ENCODE measurements at places on chromosomes 7 and 10.

DNA sequence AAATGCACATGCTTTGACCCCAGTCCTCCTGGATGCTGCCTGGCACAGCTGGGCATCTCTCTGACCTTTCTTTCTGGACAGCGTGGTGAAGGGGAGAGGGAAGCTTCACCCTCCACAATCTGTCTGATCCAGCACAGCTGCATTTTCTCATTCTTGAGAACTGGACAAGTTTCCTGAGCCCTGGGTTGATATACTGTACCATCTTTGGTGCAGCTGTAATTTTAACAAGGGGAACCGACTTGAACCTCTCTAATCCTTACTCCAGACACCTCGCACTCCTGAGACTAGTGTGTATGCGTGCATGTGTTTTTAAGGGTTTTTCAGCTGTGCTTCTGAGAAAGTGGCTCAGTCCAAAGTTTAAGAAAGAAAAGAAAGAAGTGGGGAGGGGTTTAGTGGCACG, 655.7 kb downstream of the INHBA start:
- no peak for DNase-seq

GRCh38 chr10:112899391-112900065, 50.5 kb upstream of the TCF7L2 start:
- no peak for DNase-seq

GRCh38 chr7:24024276-24025068, 259.5 kb upstream of the NPY start:
- DNase-seq, result no peak

DNA sequence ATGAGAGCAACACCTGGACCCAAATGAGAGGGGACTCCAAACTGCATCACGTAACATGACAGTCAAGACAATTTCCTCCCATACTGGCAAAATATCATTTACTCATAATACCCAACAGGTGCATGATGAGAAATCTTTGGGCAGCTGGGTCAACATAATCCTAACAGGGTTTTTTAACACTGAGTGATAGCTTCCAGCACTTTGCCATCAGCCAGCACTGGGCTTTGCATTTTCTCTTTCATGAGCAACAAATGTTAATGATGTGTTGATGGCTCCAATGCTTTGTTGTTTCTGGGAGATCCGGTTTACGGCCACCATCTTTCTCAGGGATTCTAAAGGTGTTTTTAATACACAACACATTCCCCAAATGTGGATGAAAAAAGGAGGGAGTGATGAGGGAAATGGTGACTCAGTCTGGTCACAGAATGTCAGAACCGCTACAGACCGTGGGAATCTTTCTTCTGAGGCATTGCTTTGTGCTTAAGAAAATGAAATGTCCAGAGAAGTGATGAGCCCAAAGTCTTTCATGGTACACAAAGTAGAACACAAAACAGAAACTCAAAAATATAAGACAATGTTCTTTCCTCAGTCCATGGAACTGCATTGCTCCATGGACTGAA, 705.7 kb upstream of the IGFBP3 start:
- no peak for DNase-seq

DNA sequence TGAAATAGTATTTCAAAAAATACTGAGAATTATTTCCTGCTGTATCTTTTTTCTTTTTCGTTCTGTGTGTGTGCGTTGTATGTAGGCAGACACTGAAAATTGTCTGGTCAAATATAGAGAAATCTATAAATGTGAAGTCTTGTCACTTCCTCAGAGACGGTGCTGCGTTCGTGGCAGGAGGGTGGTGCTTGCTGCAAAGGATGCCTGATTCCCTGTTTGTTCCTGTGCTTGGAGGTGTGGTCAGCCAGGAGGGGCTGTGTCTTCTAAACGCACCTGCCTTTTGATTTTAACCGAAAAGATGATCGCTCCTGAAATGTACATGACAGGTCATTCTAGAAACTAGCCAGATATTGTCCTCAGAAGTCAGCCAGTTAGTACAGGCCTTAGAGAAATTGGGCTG, 32.5 kb upstream of the PRKAR1B start:
- DNase-seq, result no peak

- DNase-seq, result peak; percentile 55
These were observed 22.1 kb downstream of the CYP17A1 start for GRCh38 chr10:102814873-102815661.

DNA sequence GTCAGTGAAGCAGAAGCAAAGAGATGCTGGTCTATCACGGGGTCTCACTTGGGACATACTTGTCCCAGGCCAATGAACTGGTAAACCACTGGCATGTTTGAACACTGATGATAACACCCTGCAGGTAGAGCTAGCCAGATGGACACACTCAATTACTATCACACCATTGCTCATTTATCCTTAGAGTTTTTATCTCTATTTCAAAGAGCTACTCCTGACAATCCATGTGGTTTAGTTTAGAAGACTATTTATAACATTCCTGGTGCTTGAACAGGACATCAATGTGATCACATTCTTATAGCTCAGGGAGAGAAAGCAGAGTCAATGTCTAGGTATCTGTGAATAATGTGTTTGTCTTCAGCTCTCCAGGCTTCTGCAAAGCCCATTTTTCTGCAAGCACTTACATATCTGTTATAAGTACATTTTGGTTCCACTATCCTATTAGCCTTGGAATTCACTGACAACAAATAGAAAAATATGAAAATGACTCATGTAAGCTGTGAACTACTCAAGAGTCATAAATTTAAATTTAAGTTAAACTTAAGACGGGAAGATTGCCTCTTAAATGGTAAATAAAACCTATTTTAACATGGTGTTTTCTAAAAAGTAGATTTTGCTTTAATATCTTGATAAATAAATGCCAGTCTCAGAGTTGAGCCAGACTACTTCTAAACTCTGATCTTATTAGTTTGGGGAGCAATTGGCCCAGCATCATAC, 106.7 kb upstream of the MBL2 start:
- no peak for DNase-seq

GRCh38 chr10:75261813-75262705, 26.3 kb upstream of the COMTD1 start:
- DNase-seq, result no peak

DNA sequence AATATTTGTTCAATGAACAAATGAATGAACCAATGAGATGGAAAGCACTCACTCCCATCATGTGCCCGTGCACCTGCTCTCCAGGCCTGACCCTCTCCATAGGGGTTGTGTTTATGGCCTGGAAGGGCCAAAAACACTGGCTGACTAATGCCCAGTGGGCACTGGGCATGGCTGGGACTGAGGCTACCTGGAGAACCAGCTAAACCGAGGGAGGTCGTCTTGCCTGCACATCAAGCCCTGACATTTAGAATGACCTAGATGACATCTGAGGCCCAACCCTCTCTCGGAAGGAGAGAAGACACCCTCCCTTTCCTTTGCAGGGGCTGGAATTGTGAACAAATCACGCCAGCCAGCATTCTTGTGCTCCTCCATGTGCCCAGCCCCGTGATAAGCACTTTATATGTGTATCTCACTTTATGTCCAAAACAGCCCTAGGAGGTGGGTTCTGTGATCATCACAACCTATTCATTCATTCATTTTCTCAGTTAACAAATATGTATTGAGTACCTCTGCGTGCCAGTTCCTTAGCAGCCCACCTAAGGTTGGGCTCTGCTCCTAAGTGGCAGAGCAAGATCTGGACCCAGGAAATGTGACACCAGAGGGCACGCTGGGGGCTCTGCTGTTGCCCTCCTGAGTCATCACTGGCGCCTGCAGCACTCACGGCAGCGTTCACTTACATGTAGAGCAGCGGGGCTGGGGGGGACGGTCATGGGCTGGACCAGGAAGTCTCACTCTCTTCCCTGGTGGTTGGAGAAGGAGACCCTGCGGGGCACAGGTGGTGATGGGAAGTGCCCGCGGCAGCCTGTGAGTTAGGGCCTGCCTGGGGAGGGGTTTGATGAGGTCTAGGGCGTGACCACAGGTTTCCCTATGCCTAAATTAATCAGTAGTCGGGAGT, 52.0 kb downstream of the TSPAN15 start:
- DNase-seq, result no peak

- no peak for DNase-seq
These were observed 9.0 kb downstream of the GET4 start for GRCh38 chr7:885261-885892.

- no peak for DNase-seq
These were observed 144.6 kb downstream of the NRCAM start for GRCh38 chr7:108311446-108312168.

DNA sequence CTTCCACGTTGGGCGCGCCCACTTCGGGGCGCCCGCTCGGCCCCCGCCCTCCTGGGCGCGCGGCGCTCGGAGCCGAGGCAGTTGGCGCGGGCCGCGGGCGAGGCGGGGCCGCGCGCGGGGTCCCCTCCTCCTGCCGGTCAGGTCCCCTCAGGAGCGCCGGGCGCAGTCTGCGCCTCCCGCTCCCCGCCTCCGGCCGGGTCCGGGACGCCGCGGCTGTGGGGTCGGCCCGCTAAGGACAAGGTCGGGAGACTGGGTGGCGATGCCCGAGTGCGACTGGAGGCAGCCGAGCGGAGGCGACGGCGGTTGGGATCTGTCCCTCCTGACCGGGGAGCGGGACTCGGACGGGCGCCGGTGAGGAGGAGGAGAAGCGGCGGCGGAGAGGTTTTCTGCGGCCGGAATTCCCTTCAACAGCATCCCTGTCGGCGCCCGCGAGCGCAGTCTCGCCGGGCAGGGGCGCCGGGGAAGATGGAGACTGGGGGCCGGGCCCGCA, at the start of gene ATRNL1:
Gene ATRNL1, plus strand, starts transcription at position 80 of the 490 bp plus-strand sequence. Its CDS starts 386 bp downstream, at position 466.
- DNase-seq, result peak; percentile 59

DNA sequence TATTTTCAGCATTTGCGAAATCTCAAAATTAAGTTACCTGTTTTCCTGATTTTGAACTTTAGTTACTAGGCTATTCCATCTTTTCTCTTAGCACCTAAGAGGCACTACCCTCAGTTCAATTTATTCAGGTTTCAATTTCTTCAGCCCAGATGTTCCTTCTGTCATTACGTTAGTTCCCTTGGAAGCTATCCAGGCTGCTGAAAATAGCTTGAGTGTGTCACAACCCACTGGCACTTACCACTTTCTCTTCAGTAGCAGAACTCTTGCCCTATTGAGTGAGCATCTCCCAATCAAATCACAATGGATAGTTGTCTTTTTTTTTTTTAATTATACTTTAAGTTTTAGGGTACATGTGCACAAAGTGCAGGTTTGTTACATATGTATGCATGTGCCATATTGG, 332.7 kb upstream of the LRGUK start:
- no peak for DNase-seq

DNA sequence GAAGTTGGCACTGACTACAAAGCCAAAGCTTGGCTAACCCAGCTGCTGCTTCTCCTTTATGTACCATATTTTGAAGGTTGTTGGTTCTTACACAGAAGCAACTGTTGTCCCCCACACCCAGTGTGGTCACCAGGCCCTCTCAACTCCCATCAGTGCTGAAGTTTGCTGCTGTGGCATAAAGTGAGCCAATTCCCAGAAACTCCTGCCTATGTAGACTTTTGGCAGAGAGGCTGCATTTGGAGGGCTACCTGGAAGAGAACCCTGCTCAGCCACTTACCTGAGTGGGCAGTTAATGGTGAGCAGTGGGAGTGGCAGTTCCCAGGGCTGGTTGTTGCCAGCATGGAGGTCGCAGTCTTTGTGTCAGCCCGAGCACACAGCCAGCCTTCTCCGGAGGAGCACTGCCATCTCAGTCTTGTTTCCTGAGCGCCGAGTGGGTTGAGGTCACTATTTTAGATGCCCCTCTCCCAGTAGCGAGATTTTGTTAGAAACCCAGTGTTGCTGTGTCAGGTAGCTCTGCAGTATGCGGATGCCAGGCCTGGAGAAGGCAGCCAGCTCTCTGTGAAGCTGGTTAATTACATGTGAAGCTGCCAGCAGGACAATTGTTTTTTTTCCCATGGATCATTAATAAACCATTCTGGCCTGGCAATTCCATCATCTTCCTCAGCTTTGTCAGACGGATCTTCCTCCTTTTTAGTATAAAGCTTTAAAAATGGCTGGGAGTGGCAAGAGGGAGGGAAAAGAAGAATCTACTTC, 24.5 kb downstream of the LRRC4 start:
- no peak for DNase-seq

GRCh38 chr7:102079140-102080018, 207.3 kb upstream of the SH2B2 start:
- no peak for DNase-seq

- no peak for DNase-seq
These were observed 65.6 kb upstream of the DUSP5 start for GRCh38 chr10:110432084-110432483.

- DNase-seq, result no peak
These were observed 170.5 kb downstream of the CCDC7 start for GRCh38 chr10:32616438-32616837.

- no peak for DNase-seq
These were observed 243.1 kb downstream of the ARL4A start for GRCh38 chr7:12930534-12930933.

DNA sequence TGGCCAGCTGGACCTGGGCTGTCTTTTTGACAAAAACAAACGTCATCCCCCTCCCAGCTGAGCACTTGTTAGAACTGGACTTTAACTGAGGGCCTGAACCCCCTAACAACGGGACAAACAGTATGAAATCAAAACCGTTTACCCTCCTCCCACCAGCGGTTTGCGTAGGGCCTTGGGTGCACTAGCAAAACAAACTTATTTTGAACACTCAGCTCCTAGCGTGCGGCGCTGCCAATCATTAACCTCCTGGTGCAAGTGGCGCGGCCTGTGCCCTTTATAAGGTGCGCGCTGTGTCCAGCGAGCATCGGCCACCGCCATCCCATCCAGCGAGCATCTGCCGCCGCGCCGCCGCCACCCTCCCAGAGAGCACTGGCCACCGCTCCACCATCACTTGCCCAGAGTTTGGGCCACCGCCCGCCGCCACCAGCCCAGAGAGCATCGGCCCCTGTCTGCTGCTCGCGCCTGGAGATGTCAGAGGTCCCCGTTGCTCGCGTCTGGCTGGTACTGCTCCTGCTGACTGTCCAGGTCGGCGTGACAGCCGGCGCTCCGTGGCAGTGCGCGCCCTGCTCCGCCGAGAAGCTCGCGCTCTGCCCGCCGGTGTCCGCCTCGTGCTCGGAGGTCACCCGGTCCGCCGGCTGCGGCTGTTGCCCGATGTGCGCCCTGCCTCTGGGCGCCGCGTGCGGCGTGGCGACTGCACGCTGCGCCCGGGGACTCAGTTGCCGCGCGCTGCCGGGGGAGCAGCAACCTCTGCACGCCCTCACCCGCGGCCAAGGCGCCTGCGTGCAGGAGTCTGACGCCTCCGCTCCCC, at the start of gene IGFBP1:
Gene IGFBP1, plus strand, starts transcription at position 304 of the 808 bp plus-strand sequence. Its CDS starts 165 bp downstream, at position 469.
- no peak for DNase-seq

DNA sequence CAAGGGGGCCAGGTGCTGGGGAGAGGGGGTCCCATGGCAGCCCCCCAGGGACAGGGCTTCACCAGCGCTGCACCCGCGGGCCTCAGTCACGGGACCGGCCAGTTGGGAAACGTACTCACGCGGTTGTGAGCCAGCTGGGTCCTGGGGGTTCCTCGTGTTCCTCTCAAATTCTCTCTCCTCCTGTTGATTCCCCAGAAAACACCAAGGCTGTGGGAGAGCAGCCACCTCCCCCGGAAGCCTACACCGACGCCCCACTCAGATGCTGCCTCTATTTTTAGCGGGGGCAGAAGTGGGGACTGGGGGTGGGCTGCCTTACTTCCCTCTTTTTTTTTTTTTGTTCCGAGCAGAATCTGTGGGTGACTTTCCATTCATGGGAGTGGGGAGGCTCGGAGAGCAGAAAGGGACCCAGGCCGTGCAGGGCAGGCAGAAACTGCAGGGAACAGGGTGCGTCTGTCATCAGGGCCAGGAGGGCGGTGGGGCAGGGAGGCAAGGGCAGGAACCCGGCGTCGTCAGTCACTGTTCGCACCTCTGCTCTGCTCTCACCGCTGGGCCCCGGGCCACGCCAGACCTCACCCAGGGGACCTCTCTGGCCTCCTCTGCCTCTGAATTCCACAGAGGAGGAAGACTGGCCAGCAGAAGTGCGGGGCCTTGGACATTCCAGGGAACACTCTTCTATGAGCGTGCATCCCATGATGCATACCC, 63.1 kb downstream of the CARD11 start:
- no peak for DNase-seq

GRCh38 chr10:5453749-5454489, 41.6 kb downstream of the NET1 start:
- no peak for DNase-seq

GRCh38 chr10:30784897-30785605, 155.5 kb upstream of the LYZL2 start:
- DNase-seq, result peak; percentile 48

Data from HuH-7 (cell line).